ENCODE measurements at places on chromosomes 4 and X.

DNA sequence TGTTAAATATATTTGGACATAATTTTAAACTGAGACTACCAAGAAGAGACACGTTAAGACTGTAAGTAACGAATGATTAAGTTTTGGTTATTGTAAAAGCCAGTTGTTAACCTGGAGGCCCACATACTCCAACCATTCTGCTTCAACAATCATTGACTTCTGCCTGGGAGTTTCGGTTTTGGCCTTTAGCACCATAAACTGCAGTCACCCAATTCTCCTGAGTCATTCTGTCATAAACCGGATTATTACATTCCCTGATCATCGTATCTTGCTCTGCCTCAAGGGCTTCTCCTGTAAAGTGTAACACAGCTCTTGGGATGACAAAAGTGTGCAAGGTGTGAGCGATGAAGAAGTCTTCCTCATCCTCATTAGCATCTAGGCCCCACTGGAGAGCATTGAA lies 46.9 kb upstream of the PABPC1L2A start:
- no peak for DNase-seq

DNA sequence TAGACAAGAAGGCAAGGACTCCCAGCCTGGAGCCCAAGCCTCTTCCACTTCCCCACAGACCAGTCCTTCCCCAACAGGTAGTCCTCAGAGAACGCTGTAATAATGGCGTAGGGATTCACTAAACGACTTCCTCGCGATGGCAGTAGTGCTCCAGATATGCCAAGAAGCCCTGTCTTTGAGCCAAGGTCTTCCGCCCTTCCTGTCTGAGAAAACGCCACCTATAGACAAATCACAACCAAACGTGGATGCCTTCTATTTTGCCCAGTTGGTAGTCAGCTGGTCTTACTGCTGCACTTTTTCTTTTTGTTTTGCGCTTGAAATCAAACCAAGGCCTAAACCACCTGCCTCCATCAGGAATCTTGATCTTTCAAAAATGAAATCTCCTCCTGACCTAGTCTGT lies 203.3 kb downstream of the OR13H1 start:
- DNase-seq, result no peak

DNA sequence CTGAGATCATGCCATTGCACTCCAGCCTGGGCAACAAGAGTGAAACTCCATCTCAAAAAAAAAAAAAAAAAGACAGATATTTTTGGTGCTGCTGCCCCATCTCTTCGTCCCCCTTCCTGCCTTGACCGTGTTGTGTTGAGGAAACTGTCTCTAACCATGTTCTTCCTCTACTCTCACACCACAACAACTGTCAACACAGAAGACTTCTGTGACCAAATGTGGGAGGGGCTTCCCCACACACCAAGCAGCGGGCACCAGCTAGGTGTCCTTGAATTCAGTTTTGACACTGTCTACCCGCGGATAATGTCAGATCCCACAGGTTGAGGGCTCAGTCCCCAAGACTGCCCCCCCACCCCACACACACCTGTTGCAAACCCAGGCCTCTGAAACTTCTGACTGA lies 104.7 kb upstream of the BCOR start:
- DNase-seq, result no peak

DNA sequence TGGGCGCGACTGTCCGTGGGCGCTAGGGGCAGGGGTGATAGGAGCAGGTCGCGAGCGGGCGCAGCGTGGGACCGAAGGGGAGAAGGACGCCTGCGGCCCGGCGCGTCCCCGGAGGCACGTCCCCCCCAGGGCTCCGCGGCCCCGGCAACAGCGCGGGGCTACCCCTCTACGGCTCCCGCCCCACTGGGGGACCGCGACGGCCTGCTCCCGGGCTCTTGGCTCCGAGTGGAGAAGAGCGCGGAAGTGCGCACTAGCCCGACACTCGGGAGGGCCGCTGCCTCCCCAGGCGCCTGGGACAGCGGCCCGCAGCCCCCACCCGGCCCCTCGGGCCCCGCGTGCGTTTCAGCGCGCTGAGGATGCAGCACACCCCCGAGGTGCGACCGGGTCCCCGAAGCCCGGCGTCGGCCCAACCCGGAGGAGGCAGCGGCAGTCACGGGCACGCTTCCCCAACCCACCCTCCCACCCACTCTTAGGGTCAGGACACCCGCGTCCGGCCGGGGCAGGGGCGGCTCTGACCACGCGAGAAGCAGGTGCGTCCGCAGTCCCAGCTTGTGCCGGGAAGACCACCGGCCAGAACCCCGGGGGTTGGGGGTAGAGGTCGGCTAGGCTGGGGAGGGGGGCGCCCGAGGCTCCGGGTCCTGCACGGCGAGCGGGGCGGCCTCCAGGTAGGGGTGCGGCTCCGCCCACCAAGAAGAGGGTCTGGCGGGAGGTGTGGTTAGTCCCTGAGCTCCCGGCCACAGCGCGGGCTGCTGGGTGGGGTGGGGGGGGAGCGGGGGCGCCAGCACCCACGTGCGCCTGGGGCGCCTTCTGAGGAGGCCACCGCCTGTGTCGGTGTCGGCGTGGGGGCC lies 18.5 kb upstream of the NAT8L start:
- DNase-seq, result no peak

DNA sequence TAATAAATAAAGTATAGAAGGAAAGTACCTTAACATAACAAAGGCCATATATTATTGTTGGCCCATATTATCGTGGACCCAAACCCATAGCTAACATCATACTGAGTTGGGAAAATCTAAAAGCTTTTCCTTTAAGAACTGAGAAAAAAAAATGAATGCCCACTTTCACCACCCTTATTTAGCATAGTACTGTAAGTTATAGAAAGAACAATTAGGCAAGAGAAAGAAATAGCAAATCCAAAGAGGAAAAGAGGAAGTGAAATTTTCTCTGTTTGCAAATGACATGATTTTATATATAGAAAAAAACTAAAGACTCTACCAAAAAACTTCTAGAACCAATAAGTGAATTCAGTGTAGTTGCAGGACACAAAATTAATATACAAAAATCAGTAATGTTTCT lies 1854.6 kb downstream of the PCDH7 start:
- no peak for DNase-seq

GRCh38 chr4:102143433-102143832 lies 201.8 kb downstream of the SLC39A8 start:
- no peak for DNase-seq

All from stimulated activated CD8-positive, alpha-beta memory T cell treated with anti-CD3 and anti-CD28 coated beads, Interleukin-2, amount 100 ng/mL, for 1 hour (primary cell).